ENCODE measurements at places on chromosomes 11 and 22. TPM values are rescaled to one million over a fixed set of nuclear protein-coding genes. Genes with fewer than 3 reads are reported as not detected.

The C11orf86 gene
- 34.6 TPM for total RNA-seq

The OR4C46 gene
- total RNA-seq: not detected

The MN1 gene
- total RNA-seq: 2.6 TPM

The OR8G1 gene
- not detected for total RNA-seq

The F2 gene
- 2.2 TPM for total RNA-seq

The PAMR1 gene
- total RNA-seq: not detected

The TRIM49 gene
- not detected for total RNA-seq

The MS4A7 gene
- not detected for total RNA-seq

The ZDHHC13 gene
- 19.5 TPM for total RNA-seq

The BRSK2 gene
- 7.9 TPM for total RNA-seq

The SF1 gene
- 179 TPM for total RNA-seq

The TCN1 gene
- 0.09 TPM for total RNA-seq

The PIK3IP1 gene
- 0.82 TPM for total RNA-seq
